ENCODE measurements at places on chromosomes 3 and 15. TPM values are rescaled to one million over a fixed set of nuclear protein-coding genes. Genes with fewer than 3 reads are reported as not detected.
A peak's percentile ranks its signal among the peaks of the same experiment; 100 is the strongest.

SLC28A1 gene
- not detected for total RNA-seq

SLC38A3 gene
- total RNA-seq, result 6.0 TPM

DNA sequence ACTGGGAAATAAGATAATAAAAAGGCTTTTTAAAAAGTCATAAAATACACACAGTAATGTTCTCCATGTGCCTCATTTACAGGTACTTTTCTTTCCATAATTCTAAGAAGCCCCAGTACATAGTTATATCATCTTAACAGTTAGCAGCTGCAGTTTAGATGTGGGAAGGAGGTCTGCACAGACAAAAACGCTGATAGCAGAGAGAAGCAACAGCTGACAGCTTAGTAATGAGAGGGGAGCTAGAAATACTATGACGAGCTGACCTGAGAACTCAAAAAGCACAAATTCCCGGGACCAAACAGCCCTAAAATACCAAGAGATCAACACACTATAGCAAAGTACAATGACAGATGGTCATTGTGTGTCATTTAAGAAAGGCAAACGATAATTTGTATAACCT is 36.7 kb upstream of the ARHGEF3 start:
- DNase-seq, result no peak

- DNase-seq, result no peak
Measured at GRCh38 chr3:122468896-122469533, 45.7 kb downstream of the KPNA1 start.

DNA sequence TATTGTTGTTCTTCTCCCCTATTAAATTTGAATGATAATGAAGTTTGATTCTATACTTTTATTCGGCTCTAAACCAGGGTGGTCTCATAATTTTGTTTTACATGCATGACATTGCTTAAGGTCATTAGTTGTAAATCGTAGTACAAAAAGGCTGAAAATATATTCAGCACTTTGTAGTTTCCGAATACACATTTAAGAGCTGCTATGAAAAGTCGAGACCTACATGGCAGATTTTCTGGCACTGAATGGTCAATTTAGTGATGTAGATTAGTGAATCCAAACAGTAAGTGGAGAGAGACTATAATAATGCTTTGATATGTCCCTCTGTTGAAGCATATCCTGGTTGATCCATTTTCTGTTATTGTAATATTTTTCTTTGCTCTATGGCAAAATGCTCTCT is 254.0 kb upstream of the SOX2 start:
- no peak for DNase-seq

DNA sequence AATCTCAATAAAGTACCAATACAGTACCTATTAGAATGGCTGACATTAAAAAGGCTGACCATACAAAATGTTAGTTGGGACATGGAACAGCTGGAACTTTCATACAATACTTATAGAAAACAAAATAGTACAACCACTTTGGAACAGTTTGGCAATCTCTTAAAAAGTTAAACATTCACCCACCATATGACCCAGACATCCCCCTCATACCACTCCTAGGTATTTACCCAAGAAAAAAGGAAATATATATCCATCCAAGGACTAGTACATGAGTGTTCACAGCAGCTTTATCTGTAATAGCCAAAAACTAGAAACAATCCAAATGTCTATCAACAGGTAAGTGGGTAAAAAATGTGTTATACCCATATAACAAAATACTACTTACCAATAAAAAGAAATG is 25.2 kb upstream of the ARF4 start:
- no peak for DNase-seq

DNA sequence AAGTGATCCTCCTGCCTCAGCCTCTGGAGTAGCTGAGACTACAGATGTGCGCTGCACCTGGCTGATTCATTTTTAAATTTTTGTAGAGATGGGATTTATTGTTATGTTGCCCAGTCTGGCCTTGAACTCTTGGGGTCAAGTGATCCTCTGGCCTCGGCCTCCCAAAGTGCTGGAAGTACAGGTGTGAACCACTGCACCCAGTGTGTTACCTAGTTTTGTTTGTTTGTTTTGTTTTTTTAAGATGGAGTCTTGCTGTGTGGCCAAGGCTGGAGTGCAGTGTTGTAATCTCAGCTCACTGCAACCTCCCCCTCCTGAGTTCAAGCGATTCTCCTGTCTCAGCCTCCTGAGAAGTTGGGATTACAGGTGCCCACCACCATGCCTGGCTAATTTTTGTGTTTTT is 12.1 kb downstream of the PTPN23 start:
- no peak for DNase-seq

DNA sequence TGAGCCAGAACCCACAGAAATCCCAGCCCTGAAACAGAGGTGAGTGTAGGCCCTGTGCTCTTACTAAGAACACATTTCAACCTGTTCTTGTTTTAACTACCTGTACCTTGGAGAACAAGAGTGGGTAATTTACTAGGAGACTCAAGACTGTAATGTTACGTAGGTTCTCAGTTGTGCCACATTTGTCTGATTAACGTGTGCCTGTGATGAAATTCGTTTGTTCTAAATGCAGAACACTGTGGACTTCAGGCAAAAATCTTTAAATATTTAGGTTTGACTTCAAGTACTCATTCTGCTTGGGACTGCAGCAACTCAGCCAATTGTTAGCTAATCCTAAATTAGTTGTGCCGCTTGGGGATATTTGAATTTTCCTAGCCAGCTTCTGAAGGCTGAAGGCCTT is 28.3 kb downstream of the GTF2E1 start:
- DNase-seq, result no peak

- no peak for DNase-seq
Measured at GRCh38 chr3:148707601-148708380, 10.1 kb downstream of the AGTR1 start.

- no peak for DNase-seq
Measured at GRCh38 chr3:190620886-190621608, 107.2 kb downstream of the IL1RAP start.

- no peak for DNase-seq
Measured at GRCh38 chr3:82163907-82164520, 402.6 kb upstream of the GBE1 start.

DNA sequence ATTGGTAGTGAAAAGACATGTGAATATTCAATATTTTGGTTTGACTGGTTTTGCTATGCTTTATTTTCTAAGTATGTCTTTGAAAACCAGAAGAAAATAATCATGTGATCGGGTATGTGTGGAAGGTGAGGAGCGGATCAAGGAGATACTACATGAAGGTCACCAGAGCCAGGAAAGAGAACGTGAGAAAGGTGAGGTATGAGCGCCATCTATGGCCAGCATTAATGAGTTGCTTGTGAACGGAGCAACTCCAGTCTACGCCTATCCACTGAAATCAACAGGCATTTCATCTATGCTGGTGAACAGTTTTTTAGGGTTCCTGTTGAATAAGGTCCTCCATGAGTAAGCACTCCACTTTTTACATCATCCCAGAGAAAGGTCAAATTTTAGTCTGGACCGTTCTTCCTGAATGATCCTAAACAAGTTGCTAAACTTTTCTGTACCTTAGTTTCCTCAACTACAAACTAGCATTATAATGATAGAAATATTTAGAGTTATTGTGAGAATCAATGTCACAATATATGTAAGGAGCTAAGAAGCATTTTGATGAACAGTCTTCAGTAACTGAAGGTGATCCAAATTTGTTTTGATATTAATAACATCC is 1435.2 kb upstream of the CADM2 start:
- peak; percentile 48 for DNase-seq

DNA sequence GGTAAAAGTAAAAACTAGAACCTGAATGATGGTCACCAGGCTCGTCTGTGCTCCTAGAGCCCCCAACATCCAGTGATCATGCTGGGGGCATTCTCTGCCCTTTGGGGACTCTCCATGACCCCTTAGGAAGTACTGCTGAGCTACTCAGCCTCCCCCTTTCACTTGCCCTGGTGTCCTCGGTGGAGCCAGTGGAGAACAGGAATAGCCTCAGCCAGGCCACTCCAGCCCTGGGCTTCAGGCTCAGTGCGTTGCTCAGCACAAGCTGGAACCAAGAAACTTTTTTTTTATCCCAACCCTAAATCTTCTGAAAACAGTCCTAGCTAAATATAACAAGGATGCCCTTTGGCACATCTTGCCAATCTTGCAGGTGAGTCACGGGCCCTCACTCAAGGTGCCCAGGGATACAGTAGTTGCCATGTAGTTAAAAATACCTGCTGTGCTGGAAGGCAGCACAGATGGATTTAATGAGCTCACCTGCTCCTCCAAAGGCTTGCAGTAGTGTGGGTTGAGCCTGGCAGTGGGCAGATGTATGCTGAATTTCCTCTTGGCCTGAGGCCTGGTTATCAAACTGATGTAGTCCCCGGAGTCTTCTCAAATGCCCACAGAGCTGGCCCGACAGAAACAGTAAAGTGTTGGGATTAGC is 46.9 kb upstream of the TMEM158 start:
- no peak for DNase-seq

DNA sequence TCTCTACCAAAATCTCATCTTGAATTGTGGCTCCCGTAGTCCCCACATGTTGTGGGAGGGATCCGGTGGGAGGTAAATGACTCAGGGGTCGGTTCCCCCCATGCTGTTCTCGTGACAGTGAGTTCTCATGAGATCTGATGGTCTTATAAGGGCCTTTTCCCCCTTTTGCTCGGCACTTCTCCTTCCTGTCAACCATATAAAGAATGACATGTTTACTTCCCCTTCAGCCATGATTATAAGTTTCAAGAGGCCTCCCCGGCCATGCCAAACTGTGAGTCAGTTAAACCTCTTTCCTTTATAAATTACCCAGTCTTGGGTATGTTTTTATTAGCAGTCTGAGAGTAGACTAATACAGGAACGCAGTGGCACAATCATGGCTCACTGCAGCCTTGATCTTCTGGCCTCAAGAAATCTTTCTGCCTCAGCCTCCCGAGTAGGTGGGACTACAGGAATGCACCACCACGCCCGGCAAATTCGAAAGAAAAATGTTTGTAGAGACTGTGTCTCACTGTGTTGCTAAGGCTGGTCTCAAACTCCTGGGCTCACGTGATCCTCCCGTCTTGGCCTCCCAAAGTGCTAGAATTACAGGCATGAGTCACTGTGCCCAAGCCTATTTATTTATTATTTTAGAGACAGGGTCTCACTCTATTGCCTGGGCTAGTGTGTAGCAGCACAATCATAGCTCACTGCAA is 101.0 kb downstream of the ATP10A start:
- DNase-seq, result no peak

- no peak for DNase-seq
Measured at GRCh38 chr3:29384640-29385039, 103.8 kb downstream of the RBMS3 start.

DNA sequence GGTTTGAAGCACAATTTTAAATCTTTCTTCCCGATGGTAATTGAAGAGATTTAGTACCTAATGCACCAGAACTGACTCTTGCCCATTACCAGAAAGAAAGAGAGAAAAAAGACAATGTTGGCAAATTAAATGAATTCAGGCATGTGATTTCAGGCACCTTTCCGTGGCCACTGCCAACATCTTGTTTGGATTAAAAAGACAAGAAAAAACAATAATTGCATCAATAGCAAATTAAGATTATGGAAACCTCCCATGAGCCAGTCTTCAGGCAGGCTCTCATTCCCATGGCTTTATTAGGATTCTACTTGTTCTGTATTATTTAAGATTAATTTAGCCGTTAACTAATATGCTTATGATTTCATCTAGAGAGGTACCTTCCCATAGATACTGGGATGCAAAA is 193.0 kb downstream of the GREM1 start:
- DNase-seq, result no peak

DNA sequence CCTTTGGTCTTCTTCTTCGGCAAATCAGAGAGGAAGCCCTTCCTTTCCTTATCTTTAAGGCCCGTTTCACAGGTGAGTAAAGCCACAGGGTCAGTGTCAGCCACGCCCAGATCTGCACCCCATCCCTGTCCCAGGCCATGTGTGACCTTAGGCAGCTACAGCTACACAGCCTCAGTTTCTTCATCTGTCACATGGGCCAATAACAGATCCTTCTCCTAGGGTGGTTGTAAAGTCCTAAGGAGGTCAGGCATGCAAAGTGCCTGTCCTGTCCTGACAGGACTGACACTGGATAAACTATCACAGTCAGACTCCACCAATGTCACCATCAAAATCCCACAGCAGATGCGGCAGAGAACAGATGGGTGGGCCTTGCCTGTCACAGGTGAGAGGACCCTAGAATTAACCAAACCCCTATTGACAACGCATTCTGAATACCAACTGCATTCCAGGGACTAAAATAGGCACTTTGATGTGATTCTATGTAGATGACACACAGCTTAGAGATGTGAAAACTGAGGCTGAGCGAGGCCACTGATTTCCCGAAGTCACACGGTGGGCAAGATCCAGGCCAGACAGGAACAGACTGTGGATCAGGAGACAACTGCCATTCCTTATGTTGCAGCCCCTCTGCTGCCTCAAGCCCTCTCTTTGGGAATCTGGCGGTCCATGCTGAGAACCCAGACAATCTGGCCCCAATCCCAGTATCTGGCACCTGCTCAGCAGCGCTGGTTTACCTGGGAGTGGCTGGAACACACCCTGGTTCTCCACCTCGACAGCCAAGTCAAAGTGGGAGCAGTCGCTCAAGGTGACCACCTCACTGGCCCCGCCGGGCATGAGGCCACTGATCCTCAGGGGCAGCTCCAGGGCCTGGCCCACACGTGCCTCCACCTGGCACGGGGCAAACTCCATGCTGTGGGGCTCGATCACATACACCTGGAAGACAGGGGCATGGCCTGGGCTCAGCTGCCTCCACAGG is 48.7 kb downstream of the NUP210 start:
- DNase-seq, result no peak

GRCh38 chr3:86865506-86865905 is 125.4 kb downstream of the VGLL3 start:
- no peak for DNase-seq

DNA sequence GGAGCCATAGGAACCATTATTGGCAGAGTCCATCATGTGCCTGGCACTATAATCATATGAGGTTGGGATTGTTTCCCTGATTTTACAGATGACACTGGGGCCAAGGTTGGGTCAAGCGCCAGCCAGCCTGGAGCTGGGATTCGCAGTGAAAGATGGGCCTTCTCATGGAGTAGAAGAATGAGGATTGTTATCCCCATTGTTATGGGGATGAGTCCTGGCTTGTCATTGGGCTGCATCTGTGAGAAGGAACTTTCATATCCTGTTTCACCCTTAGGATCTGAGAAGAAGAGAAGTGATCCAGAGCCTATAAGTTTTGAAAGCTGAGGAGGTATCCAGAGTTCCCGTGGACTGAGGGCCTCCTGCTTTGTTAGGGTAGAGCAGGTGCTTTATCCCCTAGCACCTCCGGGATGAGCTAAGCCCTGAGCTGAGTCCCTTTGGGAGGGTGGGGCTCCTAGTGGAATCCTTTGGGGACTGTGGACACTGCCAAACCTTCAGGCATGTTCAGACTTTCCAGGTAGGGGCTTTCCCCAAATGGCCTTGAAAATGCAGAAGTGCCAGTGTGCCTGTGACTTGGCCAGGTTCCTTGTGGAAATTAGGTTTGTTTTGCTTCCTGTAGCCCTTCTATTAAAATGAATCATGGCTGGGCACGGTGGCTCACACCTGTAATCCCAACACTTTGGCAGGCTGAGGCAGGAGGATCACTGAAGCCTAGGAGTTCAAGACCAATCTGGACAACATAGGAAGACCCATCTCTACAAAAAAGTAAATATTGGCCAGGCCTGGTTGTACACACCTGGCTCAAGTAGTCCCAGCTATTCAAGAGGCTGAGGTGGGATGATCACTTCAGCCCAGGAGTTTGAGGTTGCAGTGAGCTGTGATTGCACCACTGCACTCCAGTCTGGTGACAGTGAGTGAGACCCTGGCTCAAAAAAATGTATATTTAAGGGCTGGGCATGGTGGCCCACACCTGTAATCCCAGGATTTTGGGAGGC is 30.2 kb upstream of the BSN start:
- no peak for DNase-seq

Measured in Panc1 (cell line).